Vagina (tissue), 2 donors: ENCODE measurements at places on chromosomes 2 and 18. TPM values are rescaled to one million over a fixed set of nuclear protein-coding genes. Genes with fewer than 3 reads are reported as not detected.

DNA sequence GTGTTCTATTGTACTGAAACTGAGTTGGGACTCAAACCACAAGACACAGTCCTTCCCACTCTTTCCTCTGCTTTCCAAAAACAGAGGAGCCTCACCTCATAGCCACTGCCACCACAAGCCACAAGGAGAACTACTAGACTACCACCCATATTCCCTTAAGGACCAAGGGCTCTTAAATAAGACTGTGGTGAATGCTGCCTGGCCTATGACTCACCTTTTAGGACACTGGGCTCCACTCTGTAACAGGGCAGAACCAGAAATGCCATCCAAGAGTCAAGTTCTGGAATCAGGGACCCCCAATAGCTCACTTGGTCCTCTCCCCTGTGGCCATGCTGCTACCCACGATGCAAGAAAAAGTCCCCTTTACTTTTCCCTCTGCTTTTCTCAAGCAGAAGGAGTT lies 851.4 kb downstream of the BCL11A start:
- no peak for DNase-seq

GCG gene
- total RNA-seq: not detected

- DNase-seq: no peak
These were observed at the start of gene CSRNP3 for GRCh38 chr2:165469417-165469816. Gene CSRNP3, plus strand, starts transcription at chr2:165469698. Its CDS starts 125,368 bp downstream, at chr2:165595066.

GALR1 gene
- 0.98 TPM for total RNA-seq

- DNase-seq: no peak
These were observed 206.4 kb upstream of the ID2 start for GRCh38 chr2:8475349-8476031.

DNA sequence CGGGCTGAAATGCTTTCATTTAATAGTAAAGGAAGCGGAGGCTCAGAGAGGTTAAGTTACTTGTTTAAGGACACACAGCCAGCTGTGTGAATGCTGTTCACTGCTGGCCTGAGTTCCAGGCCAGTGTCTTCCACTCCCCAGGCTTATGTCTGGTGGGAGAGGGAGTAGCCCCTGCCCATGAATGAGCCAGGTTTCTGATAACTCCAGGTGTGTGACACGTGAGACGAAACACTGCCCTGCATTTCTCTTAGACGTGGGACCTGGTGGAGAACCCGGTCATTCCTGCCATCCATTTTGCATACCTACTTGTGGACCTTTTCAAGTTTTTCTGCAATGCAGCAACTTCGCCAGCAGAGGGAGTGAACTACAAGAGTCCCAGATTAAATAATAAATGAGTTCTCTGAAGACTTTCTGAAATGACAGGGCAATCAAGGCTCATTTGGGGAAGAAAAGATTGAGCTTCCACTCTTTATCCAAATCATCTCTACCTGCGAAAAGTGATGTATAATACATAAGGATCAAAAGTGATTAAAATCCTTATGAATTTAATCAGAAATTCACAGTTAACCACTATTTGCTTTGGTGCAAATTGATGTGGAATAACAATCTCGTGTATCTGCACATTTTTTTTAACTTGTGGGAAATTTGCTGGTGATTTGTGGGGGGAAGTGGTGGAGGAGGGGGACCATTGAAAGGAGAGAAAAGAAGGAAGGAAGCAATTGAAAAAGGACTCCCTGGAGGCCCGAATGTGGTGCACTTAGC lies 79.4 kb upstream of the ASB18 start:
- peak; percentile 83 for DNase-seq

- no peak for DNase-seq
These were observed 353.7 kb downstream of the RAD51AP2 start for GRCh38 chr2:17164550-17164949.

- no peak for DNase-seq
These were observed 477.0 kb upstream of the MEIS1 start for GRCh38 chr2:65957886-65958285.

DNA sequence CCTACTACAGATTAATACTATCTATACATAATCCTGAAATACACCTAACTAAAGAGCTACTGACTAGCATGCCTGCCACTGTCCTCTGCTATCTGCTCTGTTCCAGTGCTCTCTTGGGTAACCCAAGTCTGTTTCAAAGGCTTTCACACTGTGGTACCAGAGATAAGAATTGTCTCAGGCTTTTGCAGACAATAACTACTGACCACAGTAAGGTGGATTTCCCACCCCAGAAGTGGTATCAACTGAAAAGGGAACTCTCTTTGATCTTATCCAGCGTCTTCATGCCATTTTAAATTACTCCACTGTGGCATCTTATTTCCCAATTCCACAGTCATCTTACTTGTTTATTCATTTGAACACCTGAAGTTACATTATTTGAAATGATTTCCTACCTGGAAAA lies 190.2 kb downstream of the IKZF2 start:
- DNase-seq: no peak

KIAA2012 gene
- not detected for total RNA-seq

GPAT2 gene
- total RNA-seq: 1.2 TPM

GRCh38 chr2:115161081-115161770 lies 718.8 kb downstream of the DPP10 start:
- no peak for DNase-seq

LAMA1 gene
- 1.5 TPM for total RNA-seq

DNA sequence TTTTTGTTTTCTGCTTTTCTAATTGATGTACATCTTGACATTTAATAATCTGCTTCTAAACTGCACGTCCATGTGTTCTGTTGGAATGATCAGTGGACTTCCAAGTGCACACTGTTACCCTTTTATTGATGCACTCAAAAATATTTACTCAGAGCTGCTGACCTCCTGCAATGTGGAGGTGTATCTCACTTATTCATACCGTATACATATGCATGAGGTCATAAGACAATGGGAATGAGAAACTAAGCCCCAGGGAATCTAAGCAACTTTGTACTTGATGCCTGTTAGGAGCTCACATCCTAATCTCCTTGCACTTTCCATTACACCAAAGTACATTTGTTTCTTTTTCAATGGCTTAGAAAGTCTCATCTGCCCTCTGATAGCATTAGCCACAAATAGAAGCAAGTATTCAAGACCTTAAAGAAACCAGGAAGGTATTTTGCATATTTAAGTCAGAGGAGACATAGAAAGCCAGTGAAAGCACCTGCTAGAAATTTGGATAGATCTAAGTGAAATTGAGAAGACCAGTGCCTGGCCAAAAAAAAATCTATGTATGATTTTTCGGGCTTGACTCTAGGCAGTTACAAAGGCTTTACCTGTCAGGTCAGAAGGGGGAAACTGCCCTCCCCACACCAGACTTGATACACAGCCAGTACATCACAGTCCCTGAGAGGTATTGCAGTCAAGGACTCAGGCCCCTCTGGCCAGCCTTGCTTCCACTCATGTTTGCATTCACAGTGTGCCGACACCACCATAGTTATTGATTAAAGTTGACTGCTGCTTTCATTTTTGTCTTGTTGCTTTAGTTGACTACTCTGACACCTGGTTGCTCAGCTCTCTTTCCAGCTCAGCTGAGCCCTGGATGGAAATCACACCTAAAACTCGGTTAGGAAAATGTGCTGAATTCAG lies 391.7 kb upstream of the CYRIA start:
- DNase-seq: no peak

DNA sequence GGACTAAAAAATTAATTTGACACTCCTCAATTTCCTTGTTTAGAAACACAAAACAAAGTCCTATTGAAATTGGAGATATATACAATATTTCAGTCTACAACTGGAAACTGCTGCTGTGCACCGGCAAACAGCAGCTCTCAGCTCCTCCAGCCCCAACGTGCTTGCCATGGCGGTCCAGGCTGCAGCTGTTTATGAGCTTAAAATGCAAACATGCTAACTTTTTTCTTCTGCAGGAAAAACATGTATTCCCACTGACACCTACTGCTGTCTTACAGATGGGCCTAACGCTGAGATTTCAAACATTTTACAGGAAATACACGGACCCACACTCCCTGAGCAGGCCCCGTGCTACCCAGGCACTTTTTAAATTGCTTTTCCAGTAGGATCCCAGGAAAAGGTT lies 195.5 kb downstream of the BCL11A start:
- DNase-seq: peak; percentile 14

DNA sequence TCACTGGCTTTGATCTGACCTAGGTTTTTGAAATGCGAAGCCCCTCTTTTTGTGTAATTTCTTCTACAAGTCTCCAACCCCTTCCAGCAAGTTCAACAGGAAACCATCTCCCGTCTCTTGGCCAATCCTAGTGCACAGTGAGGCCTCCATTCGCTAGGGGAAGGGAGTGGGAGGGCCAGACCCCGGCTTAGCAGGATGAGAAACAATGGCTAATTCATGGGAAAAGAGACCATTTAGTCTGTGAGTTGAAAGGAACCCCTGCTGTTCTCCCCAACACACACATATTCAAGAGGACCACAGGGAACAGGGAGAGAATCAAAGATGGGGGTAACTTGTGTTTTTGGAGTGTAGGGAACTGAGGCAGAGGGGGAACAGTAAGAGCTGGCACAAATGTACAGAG lies 83.0 kb downstream of the RTN4 start:
- DNase-seq: no peak

RAB31 gene
- 26.0 TPM for total RNA-seq

PTH2R gene
- total RNA-seq: not detected

- no peak for DNase-seq
These were observed 251.9 kb downstream of the GRB14 start for GRCh38 chr2:164369366-164369765.

NT5C1B gene
- total RNA-seq: not detected

MRO gene
- total RNA-seq: not detected

GRCh38 chr2:3500326-3500899 lies 18.9 kb downstream of the ADI1 start:
- DNase-seq: no peak

LRRC30 gene
- total RNA-seq: not detected

DNA sequence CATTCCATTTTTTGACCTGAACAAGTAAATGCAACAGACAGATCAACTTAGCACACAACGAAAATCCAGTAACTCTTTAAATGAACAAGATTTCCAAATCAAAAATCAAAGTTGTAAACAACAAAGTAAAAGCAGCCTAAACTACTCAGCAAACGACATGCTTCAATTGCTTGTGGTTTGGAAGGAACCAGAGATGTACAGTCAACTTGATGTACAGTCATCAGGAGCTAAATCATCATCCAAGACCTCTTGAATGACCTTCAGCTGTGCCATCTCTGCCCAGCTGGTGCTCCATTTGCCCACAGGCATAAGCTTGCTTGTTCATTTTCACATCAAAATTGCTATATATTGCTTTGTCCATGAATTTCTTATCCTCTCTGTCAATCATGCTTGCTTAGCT lies 109.8 kb downstream of the UPP2 start:
- DNase-seq: no peak

MARCHF7 gene
- total RNA-seq: 116 TPM

SOX11 gene
- total RNA-seq: not detected

CNDP1 gene
- 9.8 TPM for total RNA-seq

DNA sequence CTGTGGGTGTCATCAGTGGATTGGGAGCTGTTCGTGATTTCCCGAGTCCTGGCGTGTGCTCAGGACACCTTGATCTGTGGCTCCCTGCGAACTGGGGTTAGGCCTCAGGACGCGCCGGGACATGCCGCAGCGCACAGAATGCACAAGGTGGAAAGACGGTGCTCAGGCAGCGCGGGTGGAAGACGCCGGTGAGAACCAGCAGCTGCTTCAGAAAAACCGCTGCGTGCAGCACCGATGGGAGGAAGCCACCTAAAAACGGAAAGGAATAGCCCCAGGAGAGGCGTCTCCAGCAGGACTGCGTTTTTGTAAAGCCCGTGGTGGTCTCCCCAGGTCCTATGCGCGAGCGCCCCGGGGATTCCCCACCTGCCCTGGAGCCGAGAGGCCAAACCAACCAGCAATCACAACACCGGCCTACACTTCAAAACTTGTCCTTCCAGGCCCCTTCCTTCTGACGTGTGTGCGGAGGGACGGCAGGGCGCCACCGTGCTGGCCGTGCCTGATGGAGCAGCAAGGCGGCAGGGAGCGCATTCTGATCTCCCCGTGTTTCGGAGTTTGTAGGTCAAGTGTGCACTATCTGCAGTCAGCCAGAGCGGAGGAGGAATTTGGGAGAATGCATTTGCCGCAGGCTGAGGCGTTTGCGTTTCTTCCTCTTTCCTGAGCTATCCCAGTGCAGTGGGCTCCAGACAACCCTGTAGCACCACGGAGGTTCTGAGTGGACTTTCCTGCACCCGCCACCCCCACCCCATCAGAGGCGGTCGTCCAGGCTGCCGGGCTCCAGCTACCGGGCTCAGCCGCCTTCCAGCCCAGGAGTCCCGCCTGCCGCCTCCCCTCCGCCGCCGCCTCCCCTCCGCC lies 32.2 kb downstream of the RTP5 start:
- DNase-seq: no peak

SLC14A1 gene
- total RNA-seq: 3.4 TPM

DNA sequence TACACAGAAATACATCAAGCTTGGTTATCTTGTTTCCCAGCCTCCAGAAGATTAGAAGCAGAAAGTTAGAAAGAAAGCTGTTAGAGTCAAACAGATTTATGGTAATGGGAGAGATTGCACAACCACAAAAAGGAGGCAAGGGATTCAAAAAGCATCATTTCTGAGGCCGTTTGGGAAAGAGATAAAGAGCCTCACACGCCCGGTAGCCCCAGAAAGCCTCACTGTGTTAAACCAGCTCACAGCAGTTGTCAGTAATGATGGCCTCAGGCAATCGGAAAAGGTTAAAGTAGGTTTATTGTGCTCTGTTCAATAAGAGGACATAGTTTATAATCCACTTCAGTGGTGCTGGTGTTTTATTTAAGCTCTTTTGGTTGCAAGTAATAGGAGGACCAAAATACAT lies 111.3 kb downstream of the DCC start:
- DNase-seq: no peak

GRCh38 chr2:235416858-235417499 lies 76.9 kb upstream of the AGAP1 start:
- no peak for DNase-seq

ACTG2 gene
- total RNA-seq: 413 TPM

DNA sequence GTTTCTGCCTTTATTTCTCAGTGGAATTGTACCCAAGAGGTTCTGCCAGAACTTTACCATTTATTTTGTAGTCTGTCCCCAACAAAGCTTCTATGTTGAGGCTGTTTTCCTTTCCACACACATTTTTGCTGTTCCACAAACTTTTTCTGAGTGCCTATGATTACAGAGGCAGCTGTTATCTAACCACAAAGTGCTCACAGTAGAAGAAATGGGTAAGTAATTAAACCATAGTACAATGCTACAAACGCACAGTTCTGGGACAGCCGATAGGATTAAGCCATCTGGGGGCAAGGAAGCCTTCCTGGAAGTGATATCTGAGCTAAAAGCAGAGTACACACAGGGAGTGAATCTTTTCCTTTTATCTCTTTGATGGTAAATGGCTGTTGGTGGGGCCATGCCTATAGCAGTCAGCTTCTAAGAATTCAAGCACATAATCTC lies 3.9 kb upstream of the MGAT4A start:
- DNase-seq: no peak

C2orf74 gene
- 8.8 TPM for total RNA-seq
